Fibroblast of skin of left quadriceps (primary cell): ENCODE measurements at places on chromosomes 5 and 9.

GRCh38 chr9:30060976-30061375 is 2323.5 kb upstream of the ACO1 start:
- DNase-seq = no peak

- DNase-seq = peak; percentile 74
Measured at GRCh38 chr9:82021198-82021597, 32.6 kb downstream of the SPATA31D1 start.

DNA sequence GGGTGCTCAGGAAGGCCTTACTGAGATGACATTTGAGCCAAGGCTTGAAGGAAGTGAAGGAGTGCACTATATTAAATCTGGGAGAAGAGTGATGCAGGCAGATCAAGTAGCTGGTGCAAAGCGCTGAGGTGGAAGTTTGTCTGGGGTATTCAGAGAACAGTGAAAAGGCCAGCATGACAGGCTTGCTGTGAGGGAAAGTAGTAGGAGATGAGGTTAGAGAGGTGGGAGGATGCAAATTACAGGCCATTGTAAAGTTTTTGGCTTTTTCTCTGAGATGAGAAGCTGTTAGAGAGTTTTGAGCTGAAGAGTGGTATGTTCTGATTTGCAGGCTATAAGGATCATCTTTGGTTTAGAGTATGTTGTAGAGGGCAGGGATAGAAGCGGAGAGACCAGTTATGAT is 80.8 kb upstream of the GRHPR start:
- DNase-seq = no peak

DNA sequence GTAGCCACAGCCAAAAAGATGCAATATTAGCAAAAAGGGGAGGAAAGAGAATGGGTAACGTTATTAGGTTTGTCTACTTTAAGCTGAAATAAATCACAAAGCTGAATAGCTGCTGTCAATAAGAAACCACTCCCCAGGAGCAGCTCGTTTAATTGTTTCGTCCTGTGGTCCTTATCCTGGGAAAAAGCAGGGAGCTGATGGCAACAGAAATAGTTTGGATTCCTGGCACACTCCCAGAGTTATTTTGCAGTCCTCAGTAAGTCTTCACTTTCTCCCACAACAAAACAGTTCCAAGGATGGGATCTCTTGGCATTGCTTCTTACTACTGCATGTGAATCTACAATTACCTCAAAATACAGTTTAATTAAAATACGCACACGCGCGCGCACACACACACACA is 28.8 kb downstream of the FRMD3 start:
- peak; percentile 95 for DNase-seq

DNA sequence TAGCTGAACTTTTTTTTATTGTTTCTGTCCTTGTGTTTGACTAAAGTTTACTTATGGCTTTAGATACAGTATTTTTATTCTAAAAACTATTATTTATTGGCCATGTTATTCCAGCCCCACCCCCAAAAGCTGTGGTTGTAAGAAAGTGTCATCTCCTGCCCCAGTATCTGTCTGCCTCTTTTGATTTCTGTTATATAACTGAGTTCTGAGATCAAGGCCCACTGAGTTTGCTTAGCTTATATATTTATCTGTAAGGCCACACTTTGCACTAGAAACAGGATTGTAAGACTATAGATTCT is 116.8 kb upstream of the TNFAIP8 start:
- DNase-seq = no peak

DNA sequence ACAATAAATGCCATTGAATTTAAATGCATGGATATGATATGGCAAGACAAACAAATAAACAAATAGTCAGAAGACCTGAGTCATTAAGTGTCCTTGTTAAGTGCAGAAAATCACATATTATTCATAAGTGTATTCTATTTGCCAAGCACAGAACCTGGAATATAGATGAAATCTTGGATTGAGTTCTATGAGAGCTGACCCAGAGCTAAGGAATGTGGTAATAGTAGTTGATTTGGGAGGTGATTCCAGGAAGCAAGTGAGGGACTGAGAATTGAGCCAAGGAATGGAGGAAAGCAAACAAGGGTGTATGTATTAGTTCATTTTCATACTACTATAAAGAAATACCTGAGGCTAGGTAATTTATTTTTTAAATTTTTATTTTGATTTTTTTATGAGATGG is 208.9 kb downstream of the TRIM32 start:
- no peak for DNase-seq

- no peak for DNase-seq
Measured at GRCh38 chr9:126773004-126773607, 31.7 kb upstream of the ZBTB43 start.

- DNase-seq = peak; percentile 22
Measured at GRCh38 chr9:111691672-111692329, 30.4 kb downstream of the GNG10 start.

DNA sequence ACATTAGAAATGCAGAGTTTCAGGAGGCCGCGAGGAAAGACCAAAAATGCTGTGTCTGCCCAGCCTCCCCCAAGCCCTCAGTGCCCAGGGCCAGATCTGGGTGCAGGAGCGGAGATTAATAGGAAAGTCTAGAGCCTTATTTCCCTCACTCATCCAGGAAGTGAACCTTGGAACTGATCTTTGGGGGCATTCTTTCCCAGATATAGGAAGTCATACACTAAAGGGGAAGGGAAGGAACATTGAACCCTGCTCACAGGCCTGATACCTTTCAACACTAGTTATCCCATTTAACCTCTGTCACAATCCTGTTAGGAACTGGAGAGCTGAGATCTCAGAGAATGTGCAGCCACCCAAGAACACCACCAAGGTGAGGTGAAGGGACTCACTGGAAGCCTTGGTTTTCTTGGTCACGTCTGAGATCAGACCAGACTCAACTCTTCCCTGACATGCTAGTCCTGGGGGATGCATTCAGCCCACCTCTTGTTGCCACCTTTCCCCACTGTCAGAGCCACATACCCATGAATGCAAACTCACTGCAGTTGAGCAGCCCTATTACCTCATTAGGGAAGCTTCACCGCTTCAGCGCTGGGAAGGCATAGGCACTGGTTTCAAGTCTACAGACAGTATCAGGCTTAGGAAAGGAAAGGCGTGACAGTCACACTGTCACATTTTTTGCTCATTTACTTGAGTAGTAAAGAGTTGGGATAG is 95.0 kb downstream of the KIAA1958 start:
- no peak for DNase-seq

DNA sequence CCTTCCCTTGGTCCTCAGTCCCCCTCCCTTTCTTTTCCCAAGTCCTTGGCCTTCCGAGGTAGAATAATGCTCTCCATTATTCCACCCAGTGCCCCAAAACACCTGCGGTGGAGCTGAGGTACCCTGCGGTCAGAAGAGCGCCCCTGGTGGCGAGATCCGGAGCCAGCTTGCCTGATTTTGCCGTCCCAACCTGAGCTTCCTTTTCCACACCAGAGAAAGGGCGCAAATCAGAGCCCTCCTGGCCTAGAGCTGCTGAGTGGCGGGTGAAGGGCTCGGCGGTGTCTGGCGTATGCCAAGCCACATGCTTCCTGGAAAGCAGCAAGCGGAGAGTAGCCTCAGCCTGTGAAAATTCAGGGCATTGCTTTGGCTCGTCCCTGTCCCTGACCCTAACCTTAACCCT is 21.1 kb upstream of the CARTPT start:
- DNase-seq = no peak

- DNase-seq = no peak
Measured at GRCh38 chr9:71465392-71465791, 302.9 kb downstream of the CEMIP2 start.

DNA sequence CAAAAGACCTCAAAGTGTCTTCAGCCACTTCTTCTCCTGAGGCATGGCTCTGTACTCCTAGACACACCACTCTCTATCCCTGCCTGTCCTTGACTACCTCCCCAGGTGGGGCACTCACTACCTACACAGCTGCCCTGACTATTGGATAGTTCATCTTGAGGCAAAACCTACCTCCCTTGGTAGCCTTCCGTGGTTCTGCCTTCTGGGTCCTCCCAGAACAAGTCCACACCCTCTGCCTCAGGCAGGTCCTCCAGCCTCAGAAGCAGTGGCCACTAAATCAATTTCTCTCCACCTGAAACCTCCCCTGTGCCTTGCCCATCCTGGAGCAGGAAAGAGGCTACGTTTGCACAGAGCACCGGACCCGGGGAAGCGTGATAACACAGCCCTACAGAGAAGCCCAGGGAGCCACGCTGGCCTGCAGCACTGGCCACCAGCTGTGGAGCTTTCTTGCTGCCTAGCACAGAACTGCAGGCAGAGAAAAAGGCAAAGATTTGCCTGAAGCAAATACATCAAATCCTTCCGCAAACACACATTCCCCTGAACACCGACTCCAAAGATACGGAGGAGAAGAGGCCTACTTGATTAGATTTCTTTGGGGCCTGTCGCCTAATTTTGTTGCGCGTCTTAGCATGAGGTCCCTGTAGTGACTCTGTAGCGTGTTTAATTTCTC is 141.8 kb downstream of the C9orf50 start:
- no peak for DNase-seq

- DNase-seq = peak; percentile 47
Measured at GRCh38 chr5:169121630-169122420, 179.1 kb downstream of the SLIT3 start.

DNA sequence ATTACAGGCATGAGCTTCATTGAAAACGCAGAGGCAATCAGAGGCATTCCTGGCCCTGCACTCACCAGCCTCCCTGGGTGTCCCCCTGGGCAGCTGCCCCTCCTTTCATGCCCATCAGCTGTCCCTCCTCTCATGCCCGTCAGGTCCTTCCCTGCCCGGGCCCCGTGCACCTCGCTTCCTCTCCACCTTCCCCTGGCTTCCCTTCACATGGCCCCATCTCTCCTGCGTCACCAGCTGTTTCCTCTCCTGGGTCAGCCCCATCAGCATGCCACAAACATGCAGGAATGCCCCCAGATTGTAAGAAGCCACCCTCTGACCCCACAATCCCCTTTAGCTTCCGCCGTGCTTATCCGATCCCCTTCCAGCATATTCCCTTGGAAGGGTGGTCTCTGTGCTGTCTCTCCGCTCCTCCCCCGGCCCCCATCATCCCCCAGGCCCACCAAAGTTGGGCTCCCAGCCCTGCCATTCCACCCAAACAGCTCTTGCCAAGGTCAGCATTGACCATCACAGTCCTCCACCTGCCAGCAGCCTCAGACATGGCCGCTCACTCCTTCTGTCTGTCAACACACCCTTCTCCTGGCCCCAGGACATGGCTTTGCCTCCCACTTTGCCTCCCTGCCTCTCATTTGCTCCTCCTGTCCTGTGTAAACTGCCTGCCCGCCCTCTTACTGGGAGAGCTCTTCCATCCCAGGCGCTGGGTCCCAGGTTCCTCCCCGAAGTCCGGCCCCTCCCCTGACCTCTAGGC is 98.6 kb upstream of the IER5L start:
- no peak for DNase-seq

- no peak for DNase-seq
Measured at GRCh38 chr9:108642871-108643270, 212.9 kb downstream of the ACTL7B start.

GRCh38 chr9:24132244-24132643 is 306.2 kb upstream of the ELAVL2 start:
- no peak for DNase-seq

- peak; percentile 66 for DNase-seq
Measured at GRCh38 chr5:133240425-133241091, 188.7 kb downstream of the HSPA4 start.

- no peak for DNase-seq
Measured at GRCh38 chr9:36461323-36461722, 61.3 kb upstream of the RNF38 start.

- DNase-seq = no peak
Measured at GRCh38 chr9:34589636-34590380, at the start of gene CNTFR. CNTFR (minus strand) TSS chr9:34589724; CDS start chr9:34568981, 20,743 bp downstream.

GRCh38 chr9:7341571-7341970 is 458.0 kb downstream of the DMAC1 start:
- DNase-seq = no peak

- DNase-seq = no peak
Measured at GRCh38 chr5:149089796-149090195, 26.9 kb upstream of the SH3TC2 start.

- DNase-seq = no peak
Measured at GRCh38 chr5:128262911-128263310, 179.3 kb downstream of the SLC12A2 start.

- no peak for DNase-seq
Measured at GRCh38 chr5:146208916-146209522, 5.6 kb downstream of the RBM27 start.

- peak; percentile 40 for DNase-seq
Measured at GRCh38 chr9:8868632-8869031, 1069.1 kb upstream of the DMAC1 start.

DNA sequence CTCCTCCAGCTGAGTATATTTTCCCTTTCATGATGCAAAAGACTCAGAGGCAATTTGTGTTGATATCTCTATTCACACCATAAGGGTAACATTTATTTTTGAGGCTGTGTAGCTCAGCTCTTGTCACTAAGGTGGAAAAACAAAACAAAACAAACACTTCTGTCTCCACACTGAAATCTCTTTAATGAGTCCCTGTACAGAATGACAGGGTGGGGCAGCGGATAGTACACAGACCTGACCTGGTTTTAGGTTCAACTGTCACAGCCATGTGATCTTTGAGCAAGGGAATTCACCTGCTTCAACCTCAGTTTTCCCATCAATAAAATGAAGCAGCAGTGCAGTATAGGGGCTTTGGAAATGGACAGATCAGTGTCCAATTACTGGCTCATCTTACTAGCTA is 29.3 kb downstream of the TLR4 start:
- DNase-seq = no peak

- DNase-seq = no peak
Measured at GRCh38 chr9:110801426-110801825, 132.8 kb downstream of the MUSK start.

DNA sequence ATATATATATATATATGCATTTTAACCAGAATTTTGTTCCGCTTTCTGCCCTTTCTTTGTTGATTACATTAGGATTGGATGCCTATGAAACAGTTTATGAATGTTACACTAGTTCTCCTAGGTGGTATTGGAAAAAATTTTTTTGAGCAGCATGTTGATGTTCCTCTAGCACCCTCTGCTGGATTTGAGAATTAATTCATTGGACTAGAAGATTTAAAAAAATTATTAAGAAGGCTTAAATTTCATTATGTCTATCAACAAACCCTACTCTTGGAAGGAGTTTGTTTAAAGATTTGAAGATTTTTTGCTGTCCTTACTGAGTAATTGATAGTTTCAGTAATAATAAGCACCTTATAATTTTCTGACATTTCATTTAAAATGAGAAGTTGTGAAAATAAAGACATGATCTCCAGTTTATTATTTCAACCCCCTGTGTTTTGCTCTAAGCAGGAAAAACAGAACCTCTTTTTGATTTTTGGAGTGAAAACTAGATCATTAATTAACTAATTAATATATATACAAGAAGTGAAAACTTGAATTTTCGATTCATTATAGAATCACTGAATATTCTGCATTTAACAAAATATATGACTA is 89.6 kb downstream of the CCDC171 start:
- DNase-seq = peak; percentile 13

- DNase-seq = no peak
Measured at GRCh38 chr5:178307267-178308045, 74.9 kb upstream of the PHYKPL start.

DNA sequence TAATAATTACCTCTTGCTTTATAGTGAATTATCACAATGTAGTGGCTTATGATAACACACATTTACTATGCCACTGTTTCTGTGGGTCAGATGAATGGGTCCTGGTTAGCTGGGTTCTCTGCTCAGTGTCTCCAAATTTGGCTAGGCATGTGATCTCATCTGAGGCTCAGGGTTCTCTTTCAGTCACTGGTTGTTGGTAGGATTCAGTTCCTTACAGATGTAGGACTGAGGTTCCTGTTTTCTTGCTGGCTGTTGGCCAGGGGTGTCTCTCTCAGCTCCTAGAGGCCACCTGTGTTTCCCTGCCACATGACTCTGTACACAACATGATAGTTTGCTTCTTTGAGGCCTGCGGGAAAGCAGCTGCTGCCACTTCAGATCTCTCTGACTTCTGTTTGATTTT is 7.1 kb downstream of the NFX1 start:
- no peak for DNase-seq

- DNase-seq = peak; percentile 25
Measured at GRCh38 chr9:38681747-38682227, 38.1 kb downstream of the FAM240B start.
